ENCODE measurements at places on chromosomes 1 and 21.

- DNase-seq = no peak
Observed at GRCh38 chr1:61807606-61808140, 65.4 kb downstream of the PATJ start.

DNA sequence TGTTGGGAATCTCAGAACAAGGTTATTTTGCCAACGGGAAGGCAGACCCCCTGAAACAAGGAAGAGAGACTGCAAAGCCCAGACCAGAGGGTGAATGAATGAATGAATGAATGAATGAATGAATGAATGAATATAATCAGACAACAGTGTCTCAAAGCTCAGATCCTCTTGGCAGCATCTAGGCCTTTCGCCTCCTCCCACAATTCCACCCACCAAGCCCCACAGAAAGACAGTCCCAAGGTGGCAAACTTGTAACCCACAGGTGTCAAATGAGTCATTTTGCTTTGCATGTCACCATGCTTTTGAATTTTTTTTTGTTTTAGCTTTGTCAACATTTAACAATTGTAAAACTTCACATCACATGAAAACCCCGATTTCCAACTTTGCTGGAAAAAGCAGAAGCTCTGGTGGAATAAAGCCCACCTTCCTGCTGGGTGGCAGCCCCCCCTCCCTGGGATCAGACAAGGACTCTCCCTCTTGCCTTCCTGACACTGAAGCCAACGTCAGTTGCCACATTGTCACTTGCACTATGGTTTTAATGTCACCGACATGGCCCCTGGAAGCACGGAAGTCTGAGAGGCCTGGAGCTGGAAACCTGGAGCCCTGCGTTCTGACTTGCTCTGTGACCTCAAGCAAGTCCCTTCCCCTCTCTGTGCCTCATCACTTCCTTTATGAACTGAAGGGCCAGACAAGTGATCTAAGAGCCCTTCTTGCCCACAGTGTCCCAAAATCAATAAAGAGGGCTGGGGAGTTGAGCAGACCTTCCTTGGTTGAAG lies 134.6 kb upstream of the RUNX3 start:
- no peak for DNase-seq

DNA sequence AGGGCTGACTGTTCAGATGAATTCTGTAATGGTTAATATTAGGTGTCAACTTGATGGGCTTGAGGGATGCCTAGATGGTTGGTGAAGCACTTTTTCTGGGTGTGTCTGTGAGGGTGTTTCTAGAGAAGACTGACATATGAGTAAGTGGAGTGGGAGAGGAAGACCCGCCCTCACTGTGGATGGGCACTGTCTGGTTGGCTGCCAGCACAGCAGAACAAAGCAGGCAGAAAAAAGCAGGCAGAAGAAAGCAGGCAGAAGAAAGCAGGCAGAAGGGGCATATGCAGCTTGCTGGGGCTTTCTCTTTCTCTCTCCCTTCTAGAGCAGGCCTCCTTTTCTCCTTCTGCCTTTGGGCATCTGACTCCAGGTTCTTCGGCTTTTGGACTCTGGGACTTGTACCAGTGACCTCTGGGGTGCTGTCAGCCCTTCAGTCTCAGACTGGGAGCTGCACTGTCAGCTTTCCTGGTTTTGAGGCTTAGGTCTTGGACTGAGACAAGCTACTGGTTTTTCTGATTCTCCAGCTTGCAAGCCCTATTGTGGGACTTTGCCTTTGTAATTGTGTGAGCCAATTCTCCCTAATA lies 42.9 kb upstream of the CD2 start:
- no peak for DNase-seq

DNA sequence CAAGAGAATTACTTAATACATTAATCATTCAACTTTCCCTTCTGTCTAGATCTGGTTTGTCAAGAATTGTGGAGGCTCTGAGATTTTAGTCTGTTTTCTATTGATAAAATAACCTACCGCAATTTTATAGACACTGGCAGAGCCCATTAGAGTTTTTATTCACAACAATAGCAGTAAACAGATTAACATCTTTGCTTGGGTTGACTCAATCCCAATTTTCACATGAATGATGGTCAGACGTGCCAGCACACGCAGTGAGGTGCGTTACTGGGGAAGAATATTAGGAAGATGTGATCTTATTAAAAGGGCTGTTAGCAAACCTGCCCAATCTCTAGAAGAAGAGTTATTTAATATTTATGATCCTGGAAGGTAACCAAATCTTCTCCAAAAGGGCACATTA lies 736.6 kb downstream of the MRPL39 start:
- DNase-seq = no peak

DNA sequence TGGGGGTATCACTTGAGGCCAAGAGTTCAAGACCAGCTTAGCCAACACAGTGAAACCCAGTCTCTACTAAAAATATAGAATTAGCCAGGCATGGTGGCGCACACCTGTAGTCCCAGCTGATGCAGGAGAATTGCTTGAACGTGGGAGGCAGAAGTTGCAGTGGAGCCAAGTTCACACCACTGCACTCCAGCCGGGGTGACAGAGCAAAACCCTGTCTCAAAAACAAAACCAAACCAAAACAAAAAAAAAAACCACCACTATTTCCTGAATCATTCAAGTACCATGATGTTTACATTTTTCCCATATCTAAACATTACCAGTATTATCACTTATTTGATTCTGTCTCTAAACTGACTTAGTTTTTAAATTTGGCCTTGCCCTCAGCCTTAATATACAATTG lies 29.5 kb downstream of the TUT4 start:
- DNase-seq = no peak

GRCh38 chr1:157045250-157046218 lies at the start of gene ARHGEF11:
Gene ARHGEF11 (minus strand): TSS chr1:157045742. CDS start chr1:157044330, 1,412 bp downstream.
- peak; percentile 89 for DNase-seq

DNA sequence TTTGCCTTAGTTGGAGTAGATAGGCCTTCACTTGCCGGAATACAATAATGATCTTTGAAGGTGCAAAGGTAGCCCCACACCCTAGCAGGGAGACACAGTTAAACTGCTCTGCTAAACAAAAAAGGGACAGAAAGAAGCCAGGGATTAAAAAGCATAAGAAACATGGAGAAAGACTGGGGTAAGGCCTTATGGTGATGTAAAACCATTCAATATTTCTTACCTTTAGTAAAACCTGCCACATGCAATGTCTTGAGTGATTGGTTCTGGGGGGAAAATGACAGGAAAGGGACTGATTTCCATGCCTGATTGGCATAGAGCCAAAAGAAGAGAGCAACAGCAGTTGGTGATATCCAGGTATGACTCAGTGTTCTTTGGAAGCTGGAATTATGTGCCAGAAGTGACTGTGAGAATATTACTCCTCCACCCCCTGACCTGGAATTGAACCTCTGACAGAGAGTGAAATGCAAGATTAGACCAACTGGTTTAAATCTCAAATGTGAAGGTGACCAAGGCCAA lies 8.1 kb downstream of the DNASE2B start:
- peak; percentile 70 for DNase-seq

- no peak for DNase-seq
Observed at GRCh38 chr21:17775431-17776126, 43.6 kb downstream of the C21orf91 start.

DNA sequence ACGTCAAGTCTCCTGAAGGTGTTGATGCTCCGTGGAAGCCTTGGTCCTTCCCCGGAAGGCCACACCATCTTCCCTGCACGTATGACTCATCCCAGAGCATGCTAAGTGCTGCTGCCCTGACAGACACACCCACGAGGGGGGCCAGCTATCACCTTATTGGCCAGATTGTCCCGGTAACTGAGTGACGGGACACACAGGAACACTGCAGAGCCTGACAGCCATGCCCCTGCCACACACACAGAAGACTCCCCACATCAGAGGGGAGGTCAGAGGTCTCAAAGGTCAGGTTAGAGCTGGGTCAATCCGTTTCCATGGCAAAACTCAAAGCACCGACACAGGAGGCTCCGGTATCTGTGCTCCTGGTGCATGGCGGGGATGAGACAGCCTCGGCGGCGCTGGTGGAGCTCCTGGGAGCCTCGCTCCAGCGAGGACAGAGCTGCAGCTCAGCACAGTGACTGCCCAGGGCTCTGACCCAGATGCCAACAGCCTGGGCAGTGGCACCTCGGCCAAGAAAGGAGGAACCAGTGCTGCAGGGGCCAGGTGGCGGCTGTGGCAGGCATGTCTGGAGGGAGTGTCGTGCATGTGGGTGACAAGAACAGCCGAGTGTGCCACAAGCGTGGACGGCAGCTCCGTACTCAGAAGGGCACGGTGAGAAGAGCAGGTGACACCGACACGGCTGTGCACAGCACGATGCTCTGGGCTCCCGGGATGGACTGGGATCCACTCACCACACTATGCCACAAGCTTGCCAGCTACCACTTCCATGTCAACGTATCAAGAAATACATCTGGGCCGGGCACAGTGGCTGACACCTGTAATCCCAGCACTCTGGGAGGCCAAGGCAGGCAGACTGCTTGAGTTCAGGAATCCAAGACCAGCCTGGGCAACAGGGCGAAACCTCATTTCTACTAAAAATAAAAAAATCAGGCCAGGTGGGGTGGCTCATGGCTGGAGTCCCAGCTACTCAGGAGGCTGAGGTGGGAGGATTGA lies 14.8 kb upstream of the TMEM240 start:
- DNase-seq = no peak

DNA sequence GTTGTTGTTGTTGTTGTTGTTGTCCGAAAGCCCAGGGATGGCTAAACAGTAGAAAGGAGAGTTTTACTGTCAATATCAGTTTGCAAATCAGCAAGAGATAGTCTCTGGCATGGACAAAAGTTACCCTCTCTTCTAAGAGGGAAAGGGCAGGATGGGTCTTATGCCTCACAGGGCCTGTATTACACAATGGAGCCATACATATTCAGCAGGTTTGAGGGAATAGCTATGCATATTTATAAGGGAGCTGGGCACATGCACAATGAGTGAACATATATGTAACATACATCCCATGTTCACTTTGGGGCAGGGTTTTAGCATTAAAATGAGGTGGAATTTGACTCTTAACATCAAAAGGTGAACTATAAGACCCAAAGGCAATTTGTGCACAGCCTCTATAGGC lies 84.4 kb upstream of the PGBD5 start:
- no peak for DNase-seq

DNA sequence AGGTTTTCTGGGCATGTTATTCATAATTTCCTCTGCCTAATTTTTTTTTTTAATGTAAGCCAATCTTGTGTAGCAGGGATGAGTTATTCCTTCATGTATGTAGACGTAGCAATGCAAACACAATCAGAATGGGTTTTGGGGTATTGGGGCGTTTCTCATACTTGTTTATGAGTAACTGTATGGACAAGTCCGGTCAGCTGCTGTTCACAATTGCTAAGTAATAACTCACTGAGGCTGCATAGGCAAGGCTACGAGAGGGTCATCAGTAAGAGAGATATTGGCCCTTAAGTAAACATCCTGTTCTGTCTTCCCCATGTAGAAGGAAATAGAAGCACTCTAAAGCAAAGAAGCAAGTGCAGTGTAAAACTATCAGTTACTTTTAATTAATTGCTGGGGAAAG lies 9.5 kb upstream of the TARS2 start:
- DNase-seq = no peak
